Effector CD4-positive, alpha-beta T cell (primary cell): ENCODE measurements at places on chromosomes 2 and 18.

GRCh38 chr2:220619525-220620220 lies 952.4 kb downstream of the EPHA4 start:
- DNase-seq: no peak

DNA sequence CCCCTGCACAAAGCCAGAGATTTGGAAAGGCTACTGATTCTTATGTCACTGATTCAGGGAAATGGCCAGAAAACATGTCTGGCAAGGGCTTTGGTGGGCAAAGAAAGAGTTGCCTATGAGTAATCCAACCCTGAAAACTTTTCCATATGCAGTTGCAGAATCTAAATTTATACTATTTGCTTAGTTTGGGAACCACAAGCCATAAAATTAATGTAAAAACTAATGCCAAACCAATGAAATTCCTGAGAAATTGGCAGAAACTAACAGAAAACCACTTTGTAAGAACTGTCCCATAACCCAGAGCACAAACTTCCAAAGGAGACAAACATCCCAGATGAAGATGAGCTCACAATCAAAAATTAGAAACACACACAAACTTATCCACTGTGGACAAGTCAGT lies 48.8 kb downstream of the TCF4 start:
- no peak for DNase-seq

GRCh38 chr2:201900362-201900761 lies 94.0 kb downstream of the CDK15 start:
- no peak for DNase-seq

DNA sequence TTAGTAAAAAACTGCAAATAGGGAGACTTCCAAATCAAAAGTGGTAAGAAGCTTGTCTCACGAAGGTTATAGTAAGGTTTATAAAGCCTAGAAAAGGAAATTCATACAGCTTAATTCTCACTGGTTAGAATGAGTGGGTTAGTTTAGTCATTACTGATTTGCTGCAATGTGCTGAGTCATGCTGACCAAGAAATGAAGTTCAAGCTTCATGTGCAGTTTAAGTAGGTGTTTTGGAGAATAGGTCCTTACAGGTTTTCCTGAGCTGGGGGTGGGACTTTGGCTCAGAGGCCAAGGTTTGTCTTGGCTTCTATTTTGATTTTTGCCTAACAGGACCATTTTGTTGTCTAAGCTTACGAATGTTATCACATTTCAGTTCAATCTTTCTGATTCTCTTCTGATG lies 15.1 kb downstream of the CLIP4 start:
- no peak for DNase-seq

DNA sequence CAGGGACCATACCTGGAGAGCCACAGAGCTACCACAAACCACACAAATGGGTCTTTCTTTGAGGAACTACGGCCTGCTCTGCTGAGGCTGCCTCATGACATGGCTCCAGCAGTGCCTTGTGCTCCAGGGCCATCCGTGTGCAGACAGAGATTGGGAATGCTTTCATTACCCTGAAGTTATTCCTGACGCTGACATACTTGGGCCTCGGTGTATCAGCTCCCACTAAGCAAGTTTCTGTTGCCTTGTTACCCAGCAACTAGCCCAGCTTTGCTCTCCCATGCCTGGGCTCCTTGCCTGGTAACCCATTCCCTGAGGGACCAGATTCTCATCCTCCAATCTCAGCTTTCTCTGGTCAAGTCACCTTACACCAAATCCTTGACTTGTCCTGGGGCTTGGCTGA lies 80.3 kb upstream of the FZD7 start:
- no peak for DNase-seq

GRCh38 chr2:80328159-80328571 lies 23.6 kb upstream of the LRRTM1 start:
- no peak for DNase-seq

DNA sequence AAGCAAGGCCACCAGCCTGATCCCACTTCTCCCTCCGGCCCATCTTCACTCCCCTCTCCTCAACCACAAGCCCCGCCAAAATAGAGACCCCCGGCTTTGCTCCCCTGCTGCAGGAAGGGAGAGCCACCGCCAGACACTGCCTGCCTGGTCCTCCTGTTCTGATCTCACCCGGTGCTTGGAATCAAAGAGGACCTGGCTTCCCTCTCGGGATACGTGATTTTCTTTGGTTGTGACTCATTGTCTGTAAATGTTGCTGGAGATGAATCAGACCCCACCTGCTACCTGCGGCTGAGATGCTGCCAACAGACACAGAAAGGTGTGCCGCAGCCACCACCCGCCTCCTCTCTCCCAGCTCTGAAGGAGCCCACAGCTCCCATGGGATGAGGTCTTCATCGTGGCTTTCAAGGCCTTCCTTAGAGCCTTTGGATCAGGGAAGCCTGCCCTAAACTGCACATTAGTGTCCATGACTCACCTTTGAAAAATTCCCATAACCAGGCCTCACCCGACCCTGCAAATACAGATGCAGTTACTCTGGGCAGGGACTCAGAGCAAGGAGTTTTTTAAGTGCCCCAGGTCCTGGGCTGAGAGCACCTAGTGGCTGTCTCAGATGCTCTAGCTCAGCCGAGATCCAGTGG lies 79.4 kb upstream of the ZNF532 start:
- no peak for DNase-seq

GRCh38 chr18:1559563-1559962 lies 654.9 kb downstream of the ADCYAP1 start:
- no peak for DNase-seq

DNA sequence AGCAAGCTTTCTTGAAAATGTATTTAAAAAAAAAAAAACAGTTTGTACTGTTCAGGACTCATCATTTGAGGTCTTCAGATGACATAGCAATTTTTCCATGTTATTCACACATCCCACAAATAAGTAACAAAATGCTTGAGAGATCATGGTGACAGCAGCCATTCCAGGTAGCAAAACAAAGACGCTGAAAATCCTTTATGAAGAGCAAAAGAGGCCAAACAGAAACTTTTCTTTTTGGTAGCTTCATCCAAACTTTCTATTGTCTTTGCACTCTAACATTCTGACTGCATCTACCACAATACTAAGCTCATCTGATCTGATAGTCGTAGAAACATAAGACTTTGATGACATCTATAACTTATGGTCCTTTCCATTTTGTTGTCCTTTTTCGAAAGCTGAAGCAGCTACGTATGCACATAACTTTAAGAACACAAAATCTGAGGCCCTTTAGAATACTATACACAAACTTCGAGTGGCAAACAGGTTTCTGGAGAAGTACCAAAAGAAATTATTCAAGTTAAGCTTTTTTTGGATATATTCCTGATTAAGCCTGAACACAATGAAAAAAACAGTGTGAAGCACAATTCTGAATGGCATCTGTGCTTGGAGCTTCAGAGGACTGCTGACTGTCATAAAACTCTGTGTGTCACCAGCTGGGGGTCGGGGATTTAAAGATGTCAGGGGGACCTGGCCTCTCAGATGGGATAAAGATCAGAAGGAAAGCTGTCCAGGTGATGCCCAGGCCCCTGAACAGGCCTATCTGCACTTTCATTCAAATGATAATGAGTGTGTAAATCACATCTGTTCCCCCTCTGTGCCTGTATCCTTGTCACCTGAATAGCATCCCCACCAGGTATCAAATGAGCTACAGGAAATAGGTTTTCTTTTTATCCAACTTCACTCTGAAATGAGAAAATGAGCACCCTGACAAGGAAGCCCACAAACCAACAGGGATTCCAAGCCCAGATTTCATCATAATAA lies 75.8 kb downstream of the ZEB2 start:
- DNase-seq: no peak

- no peak for DNase-seq
Observed at GRCh38 chr2:177262092-177262491, 2.4 kb downstream of the NFE2L2 start.

DNA sequence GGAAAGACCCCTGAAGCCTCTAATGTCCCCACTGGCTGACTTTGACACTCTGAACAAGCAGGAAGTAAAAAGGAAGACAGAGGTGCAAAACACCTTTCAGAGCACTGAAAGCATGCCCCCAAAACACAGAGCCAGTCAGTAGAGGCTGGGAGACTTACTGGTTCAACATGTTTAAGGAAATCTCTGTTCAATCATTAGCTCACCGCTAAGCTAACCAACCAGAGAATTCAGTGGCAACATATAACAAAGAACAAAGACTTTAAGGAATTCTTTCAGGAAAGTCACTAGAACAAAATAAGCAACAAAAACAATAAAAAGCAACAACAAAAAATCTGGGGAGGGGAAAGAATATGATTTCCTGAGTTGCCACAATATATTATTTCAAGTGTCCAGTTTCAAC lies 24.1 kb upstream of the RNU4ATAC start:
- DNase-seq: no peak

DNA sequence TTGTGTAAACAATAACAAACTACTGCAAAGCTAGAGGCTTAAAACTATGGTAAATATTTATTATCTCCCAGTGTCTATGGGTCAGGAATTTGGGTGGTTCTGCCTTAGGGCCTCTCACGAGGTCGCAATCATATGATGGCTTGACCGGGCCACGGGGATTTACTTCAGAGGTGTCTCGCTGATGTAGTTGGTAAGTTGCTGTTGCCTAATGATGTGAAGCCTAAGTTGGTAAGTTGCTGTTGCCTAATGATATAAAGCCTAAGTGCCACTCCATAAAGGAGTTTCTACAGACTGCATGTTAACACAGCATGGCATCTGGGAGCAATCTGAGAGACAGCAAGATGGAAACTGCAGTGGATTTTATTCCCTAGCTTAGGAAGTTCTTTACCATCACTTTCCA lies 35.8 kb downstream of the FMNL2 start:
- no peak for DNase-seq

DNA sequence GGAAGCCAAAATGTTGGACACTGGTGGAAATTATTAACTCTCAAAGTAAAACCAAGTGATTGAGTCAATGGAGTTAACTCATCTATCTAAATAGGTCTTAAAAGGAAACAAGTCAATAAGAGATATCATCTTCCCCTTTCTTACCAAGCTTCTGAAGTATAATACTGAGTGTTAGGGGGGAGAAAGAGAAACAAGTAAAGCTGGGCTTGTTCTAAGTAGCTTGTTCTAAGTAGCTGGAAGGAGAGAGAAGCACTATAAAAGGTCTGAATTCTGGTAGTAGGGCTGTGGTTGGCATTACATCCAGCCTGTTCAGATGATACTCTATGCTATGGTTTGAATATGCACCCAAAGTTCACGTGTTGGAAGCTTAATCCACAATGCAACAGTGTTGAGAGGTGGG lies 26.8 kb downstream of the YES1 start:
- no peak for DNase-seq

GRCh38 chr18:26621161-26622026 lies 73.0 kb upstream of the KCTD1 start:
- DNase-seq: no peak

DNA sequence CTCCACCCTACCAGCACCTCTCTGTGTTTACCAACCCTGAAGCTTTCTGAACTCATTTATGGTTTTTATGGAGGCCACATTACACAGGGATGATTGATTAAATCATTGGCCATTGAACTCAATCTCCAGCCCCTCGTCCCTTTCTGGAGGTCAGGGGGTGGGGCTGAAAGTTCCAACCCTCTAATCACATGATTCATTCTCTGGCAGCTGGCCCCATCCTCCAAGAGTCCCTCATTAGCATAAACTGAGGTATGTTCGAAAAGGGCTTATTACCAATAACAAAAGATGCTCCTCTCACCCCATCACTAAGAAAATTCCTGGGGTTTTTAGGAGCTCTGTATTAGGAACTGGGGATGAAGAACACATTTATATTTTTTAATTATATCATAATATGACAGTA lies 92.3 kb downstream of the DIS3L2 start:
- no peak for DNase-seq

GRCh38 chr18:7725897-7726296 lies 158.8 kb downstream of the PTPRM start:
- DNase-seq: no peak

DNA sequence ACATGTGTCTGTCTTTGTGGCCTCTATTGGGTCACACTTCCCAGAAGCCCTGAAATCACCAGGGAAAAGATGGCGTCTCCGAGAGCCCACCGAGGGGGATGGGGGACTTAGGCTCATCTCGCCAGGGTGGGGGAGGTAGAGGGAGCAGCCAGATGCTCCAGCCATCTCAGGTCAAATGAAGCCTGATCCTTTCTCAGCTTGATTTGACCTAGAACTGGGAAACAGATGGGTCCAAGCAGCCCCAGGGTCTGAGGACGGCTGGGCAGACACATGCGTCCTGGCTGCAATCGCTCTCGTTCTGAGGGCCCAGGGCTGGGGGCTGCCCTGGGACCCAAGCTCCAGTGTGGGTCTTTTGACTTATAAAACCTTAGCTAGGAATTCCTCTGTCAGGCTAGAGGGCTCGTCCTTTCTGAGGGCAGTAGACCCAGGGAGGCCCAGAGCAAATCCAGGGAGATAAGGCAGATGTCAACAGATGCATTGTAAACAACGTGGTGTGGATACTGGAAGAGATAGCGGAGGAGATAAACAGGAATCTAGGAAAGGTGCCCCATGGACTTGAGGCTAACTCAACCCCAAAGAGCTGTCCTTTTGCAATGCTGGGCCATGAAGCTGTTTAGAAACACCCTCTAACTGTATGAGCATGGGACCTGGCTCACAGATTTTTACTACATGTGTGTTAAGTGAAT lies 127.7 kb downstream of the MYCN start:
- no peak for DNase-seq

GRCh38 chr18:9742524-9743131 lies 34.5 kb downstream of the RAB31 start:
- DNase-seq: no peak

GRCh38 chr2:10447300-10447894 lies 730 bp downstream of the ODC1 start:
- no peak for DNase-seq

DNA sequence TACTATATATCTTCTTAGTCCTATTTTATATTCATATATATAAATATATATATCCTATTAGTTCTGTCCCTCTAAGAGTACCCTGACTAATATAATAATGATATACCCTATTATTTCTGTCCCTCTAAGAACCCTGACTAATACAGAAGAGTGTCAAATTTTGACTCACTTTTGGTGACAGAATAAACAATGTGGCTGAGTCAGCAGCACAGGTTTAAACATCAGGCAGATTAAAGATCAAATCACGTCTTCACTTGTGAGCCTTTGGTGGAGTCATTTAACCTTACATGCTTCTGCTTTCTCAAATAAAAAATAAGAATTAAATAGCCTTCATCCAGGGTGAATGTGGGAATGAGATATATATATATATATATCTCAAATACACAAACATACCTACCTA lies 615.9 kb upstream of the GCFC2 start:
- no peak for DNase-seq

DNA sequence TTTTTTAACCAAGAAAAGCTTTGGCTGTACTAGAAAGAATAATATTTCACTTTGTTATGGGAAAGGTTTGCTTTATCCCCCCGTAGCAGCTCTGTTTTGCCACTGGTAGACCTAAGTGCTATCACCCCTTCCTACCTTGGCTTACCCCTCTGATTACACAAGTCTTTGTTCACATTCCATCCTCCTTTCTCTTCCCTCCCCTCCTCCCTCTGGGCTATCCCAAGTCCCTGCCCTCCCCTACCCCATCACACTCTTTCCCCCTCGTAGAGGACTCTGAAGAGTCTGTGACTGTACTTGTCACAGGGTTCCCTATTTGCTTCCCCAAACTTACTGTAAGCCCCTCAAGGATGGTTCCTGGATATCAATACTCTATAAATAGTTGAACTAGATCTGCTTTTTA lies 152.9 kb upstream of the NOSTRIN start:
- DNase-seq: no peak
